ENCODE measurements at places on chromosomes 7 and 10. TPM values are rescaled to one million over a fixed set of nuclear protein-coding genes. Genes with fewer than 3 reads are reported as not detected.

GRCh38 chr10:4053940-4054339, 268.9 kb upstream of the KLF6 start:
- no peaks in the 10 kb centered on the region for H3K27me3 ChIP-seq
- no peak for DNase-seq
- H3K27ac ChIP-seq: no peak overlapping the region
- no peaks in the 10 kb centered on the region for H3K4me1 ChIP-seq
- no peaks in the 10 kb centered on the region for H3K36me3 ChIP-seq

DNA sequence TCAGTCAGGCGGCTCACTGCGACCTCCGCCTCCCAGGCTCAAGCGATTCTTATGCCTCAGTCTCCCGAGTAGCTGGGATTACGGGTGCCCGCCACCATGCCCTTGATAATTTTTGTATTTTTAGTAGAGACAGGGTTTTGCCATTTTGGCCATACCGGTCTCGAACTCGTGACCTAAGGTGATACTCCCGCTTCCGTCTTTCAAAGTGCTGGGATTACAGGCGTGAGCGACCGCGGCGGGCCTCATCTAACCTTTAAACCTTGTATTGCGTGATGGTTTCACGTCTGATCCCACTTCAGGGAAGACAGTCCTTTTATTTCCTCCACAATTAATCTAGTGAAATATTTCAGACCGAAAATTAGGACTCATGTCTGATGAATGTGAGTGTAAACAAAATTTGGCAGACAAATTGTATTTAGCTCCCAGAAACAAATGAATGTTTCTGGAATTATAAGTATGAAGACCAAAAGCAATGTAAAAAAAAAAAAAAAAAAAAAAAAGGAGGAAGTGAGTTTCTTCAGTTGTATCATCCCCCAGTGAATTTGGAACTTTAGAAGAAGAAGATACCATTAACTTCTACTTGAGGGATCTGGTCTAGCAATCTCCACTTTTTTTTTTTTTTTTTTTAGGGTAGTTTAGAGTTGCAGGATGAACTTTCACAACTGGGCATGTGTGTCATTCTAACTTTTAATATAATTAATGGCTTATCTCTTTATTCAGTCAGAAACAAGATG, 1.6 kb downstream of the NUP42 start:
- no peak for DNase-seq
- H3K27ac ChIP-seq: no peak overlapping the region
- H3K4me1 ChIP-seq: no peaks in the 10 kb centered on the region
- peak overlapping the region; percentile 88 for H3K4me3 ChIP-seq

DNA sequence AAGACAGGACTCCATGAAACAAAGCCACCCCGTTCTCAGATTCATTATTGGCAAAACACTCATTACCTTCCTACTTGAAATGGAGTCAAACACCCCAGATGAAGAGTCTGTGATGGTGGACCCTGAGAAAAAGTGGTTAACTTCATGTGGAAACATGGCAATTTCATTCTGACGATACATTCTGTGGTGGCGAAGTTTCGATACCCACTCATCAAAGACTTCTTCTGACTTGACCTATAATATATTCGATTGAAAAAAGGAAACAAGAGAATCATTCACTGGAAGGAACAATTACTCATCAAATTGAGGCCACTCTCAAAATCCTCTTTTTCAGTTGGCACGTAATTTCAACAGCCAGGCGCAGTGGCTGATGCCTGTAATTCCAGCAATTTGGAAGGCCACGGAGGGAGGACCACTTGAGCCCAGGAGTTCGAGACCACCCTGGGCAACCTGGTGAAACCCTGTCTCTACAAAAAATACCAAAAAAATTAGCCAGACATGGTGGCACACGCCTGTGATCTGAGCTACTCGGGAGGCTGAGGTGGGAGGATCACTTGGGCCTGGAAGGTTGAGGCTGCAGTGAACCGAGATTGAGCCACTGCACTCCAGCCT, 108.8 kb upstream of the GSDME start:
- no peaks in the 10 kb centered on the region for H3K27me3 ChIP-seq
- H3K36me3 ChIP-seq: no peaks in the 10 kb centered on the region
- H3K4me3 ChIP-seq: no peak overlapping the region
- no peaks in the 10 kb centered on the region for H3K4me1 ChIP-seq
- no peak overlapping the region for H3K27ac ChIP-seq

GIMAP2 gene
- total RNA-seq: 9.2 TPM

- no peak overlapping the region for H3K27ac ChIP-seq
- DNase-seq: no peak
- H3K27me3 ChIP-seq: no peaks in the 10 kb centered on the region
- H3K4me3 ChIP-seq: no peak overlapping the region
- H3K4me1 ChIP-seq: no peaks in the 10 kb centered on the region
- no peaks in the 10 kb centered on the region for H3K36me3 ChIP-seq
Measured at GRCh38 chr10:47368431-47369180, 15.5 kb downstream of the ZNF488 start.

DNA sequence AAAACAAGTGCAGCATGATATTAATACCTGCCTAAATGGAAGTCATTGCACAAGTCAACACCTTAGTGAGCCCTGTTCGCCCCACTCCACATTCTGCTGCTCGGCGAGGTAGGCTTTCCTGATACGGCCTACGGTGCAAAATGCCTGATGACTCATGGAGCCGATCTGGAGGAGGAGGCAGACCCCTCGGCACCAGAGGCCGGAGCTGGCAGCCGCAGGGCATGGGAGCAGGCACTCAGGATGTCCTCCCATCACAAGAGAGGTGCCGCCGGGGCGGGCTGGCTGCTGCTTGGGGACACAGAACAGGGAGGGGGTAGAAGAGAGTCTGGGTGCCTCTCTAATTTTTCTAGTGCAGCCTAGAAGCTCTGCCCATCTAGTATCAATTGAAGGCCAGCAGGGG, 418.5 kb upstream of the MGMT start:
- H3K4me3 ChIP-seq: no peak overlapping the region
- no peaks in the 10 kb centered on the region for H3K27me3 ChIP-seq
- no peak overlapping the region for H3K27ac ChIP-seq

GRCh38 chr10:119367841-119368549, 160.6 kb downstream of the GRK5 start:
- H3K27me3 ChIP-seq: no peaks in the 10 kb centered on the region
- H3K36me3 ChIP-seq: no peaks in the 10 kb centered on the region
- H3K4me3 ChIP-seq: no peak overlapping the region
- DNase-seq: no peak
- no peak overlapping the region for H3K27ac ChIP-seq

DNA sequence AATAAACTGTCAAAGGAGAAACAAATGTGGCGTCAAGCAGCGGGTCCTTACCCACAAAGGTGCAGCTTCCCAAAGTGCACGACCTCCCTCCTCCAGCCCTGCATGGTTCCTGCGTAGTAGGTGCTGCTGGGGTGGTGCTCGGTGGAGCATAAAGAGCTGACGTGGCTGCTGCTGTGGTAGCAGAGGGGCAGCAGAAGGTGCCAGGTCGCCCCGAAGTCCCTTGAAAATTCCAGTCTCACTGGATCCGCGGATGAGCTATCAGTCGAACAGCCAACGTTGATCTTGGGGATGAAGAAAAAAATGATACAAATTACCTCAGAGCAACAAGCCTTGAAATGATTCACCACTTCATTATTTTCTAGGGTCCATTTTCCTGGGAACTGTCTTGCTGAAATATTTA, 105.0 kb upstream of the SLC26A5 start:
- DNase-seq: no peak
- no peaks in the 10 kb centered on the region for H3K4me1 ChIP-seq
- no peak overlapping the region for H3K27ac ChIP-seq
- no peak overlapping the region for H3K4me3 ChIP-seq
- H3K27me3 ChIP-seq: no peaks in the 10 kb centered on the region

DMTF1 gene
- 118 TPM for total RNA-seq

GRCh38 chr10:68196701-68197100, 35.2 kb downstream of the ATOH7 start:
- no peaks in the 10 kb centered on the region for H3K4me1 ChIP-seq
- DNase-seq: no peak
- H3K27ac ChIP-seq: no peak overlapping the region
- H3K27me3 ChIP-seq: no peaks in the 10 kb centered on the region
- H3K36me3 ChIP-seq: no peaks in the 10 kb centered on the region

FAM171A1 gene
- total RNA-seq: 11.7 TPM

- no peaks in the 10 kb centered on the region for H3K36me3 ChIP-seq
- no peak overlapping the region for H3K4me3 ChIP-seq
- no peak overlapping the region for H3K27ac ChIP-seq
- no peak for DNase-seq
Measured at GRCh38 chr10:34764472-34764946, 50.6 kb downstream of the PARD3 start.

IKZF1 gene
- 21.3 TPM for total RNA-seq

FOXI2 gene
- total RNA-seq: 0.16 TPM

SERPINE1 gene
- total RNA-seq: 24.3 TPM

CFAP58 gene
- total RNA-seq: 0.98 TPM
